Osteocyte (in vitro differentiated cells): ENCODE measurements at places on chromosomes 5 and 9. TPM values are rescaled to one million over a fixed set of nuclear protein-coding genes. Genes with fewer than 3 reads are reported as not detected.

Gene ZNF300
- 7.7 and 8.7 TPM in 2 replicates for total RNA-seq

Gene OCLN
- 4.4 and 4.5 TPM in 2 replicates for total RNA-seq

Gene PDE6A
- total RNA-seq = not detected in 2 replicates

Gene ZFP2
- 1.2 and 1.7 TPM in 2 replicates for total RNA-seq

Gene ARHGEF37
- 8.9 and 10.5 TPM in 2 replicates for total RNA-seq

DNA sequence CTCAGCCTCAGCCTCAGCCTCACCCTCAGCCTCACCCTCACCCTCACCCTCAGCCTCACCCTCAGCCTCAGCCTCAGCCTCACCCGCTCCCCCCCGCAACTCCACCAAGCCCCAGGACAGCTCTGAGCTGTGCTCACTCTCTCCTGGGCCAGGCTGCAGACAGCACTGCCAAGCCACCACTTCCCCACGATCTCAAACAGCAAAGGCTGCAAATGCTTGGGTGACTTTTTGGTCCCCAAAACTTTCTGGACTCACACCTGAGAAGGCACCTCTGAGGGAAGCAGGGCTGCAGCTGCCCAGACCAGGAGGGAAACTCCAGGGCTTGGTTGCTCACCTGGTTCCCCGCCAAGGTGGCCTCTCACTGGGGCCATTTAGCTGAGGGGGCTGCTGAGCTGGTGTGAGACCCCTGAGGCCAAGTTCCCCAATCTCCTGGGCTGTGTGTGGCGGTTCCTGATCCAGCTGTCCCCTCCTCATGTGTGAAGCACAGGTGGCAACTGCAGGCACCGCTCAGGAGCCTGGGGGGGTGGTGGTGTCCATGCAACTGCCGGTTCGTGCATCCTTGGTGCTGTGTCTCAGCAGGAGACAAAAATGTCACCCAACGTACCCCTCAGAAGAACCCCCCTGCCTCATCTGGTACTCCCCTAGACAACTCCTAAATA lies 17.8 kb downstream of the MRPL36 start:
- no peak for DNase-seq

GRCh38 chr5:158055111-158055501 lies 196.2 kb upstream of the CLINT1 start:
- DNase-seq = no peak

- no peak for DNase-seq
These were observed 354.9 kb downstream of the DIRAS2 start for GRCh38 chr9:90287567-90288274.

DNA sequence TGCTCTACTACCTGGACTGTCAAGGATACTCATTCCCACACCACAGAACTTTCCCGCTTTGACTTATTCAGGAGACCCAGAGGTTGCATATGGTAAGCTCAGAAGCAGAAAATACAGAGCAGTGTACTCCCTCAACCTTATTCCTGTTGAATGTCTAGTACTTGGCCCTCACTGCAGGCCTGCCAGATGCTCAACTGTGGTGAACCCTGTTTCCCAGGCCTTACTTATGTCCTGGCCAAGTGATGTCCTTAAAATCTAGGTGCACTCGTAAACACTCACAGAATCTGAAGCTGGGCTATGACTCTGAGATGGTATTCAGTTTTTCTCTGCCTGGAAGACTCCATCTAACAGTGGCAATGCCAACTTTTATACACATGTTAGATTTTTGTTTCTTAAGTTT lies 21.0 kb downstream of the DIAPH1 start:
- no peak for DNase-seq

DNA sequence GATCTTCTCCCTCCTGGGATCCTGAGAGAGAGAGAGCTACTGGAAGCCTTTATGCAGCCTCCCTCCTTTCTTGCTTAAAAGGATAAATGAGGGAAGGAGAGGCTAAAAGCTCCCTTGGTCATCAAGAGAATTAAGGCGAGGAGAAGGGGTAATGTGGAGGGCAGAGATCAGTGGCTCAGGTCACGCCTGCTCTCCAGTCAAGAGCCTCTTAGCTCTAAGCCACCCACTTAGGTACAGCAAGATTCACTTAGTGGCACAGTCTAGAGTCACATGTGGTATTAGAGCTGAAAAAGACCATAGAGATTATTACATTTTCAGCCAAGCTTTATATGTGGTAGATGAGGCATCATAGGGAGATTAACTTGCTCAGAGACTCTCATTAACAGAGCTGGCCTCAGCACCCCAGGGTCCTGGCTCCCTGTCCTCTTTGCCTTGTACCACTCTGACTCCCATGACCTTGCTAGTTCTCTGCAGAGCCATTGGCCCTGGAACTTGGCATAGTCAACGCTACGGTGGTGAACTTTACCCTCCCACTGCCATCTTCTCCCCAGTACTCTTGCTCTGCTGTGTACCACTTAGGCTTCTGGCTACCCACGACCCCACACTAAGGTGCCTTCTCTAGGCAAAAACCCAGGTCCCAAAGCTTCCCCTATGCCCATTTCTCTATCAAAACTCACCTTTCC lies 37.6 kb downstream of the MFAP3 start:
- DNase-seq = no peak

- no peak for DNase-seq
These were observed 24.1 kb downstream of the RANBP3L start for GRCh38 chr5:36277521-36278176.

DNA sequence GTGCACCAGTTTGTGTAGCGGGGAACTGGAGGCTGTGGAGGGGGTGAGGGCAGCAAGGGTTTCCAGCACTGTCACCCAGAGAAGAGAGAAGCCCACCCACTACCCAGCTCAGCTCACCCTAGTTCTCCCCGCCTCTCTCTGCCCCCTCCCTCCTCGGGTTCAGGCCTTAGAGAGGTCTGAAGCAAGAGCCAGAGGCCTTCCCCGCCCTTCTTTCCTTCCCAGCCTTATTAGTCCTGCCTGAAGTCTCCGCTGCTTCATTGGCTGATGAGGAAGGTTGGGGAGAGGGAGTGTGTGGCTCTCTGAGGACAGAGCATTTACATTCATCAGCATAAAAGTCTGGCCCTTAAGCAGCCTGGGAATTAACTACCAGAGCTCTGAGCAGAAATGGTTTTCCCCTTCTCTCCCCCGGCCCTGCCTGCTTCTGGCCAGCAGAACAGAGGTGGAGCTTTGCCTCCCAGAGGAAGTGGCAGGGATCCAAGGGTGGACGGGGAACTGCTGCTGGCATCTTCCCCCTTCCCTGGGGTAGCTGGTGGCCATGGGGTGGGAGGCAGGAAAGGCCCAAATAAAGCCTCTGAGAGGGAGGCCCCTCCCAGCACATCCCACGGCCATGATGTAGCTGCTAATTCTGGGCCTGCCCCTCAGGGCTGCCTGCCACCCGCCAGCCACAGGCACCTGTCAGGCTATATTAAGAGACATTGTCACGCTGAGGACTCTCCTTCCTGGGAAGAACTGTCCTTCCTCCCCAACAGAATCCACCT lies 4.1 kb downstream of the DNAJB5 start:
- no peak for DNase-seq

- DNase-seq = no peak
These were observed 195.2 kb upstream of the TUT7 start for GRCh38 chr9:86549401-86549811.

DNA sequence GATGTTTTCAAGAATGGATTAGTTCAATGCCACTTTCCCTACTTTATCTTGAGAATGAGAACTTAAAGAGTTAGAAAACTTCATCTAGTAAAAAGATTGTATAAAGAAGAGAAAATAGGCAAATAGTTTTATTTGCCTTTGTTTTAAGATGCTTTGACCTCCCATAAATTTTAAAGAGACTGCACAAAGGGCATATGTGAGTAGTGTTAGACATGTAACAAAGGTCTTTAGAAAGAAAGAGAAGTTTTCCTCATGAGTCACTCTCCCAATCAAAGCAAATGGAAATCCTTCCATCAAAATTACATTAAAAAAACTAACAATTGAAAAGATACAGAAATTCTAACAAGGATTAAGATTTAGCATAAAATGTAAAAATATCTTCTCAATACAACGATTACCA lies 381.8 kb upstream of the KIF2A start:
- no peak for DNase-seq

DNA sequence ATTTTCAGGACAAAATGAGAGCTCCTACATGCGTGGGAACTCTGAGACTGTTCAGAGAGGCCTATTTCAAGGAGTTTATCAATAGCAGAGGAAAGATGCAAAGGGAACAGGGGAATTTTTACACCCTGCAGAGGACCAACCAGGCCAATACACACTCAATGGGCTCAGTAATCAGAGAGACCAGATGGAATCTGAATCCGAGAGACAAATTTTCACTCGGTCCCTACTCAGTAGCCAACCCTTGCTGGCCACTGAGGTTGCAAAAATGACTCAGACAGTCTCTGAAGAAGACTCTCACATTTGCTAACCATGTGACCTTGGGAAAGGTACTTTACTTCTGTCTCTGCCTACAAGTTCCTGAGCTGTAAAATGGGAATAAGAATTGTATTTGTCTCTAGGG lies 479.4 kb downstream of the CDK5RAP2 start:
- no peak for DNase-seq

DNA sequence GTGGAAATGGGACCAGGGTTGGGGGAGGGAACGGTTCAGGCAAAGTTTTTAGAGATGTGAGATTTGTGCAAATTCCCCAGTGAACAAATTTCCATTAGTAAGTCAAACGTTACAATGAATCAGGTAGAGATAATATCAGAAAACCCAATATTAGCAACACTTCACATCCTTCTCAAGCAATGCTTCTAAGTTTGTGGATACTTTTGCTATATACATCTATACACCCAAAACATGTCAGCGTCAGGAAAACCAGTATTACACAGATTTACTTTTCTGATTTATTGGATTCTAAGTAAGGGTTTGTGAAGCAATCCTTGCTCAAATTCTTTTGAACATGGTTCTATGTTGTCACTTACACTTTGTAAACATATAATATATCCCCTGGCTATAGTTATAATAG lies 6.5 kb downstream of the ALDH1A1 start:
- no peak for DNase-seq

DNA sequence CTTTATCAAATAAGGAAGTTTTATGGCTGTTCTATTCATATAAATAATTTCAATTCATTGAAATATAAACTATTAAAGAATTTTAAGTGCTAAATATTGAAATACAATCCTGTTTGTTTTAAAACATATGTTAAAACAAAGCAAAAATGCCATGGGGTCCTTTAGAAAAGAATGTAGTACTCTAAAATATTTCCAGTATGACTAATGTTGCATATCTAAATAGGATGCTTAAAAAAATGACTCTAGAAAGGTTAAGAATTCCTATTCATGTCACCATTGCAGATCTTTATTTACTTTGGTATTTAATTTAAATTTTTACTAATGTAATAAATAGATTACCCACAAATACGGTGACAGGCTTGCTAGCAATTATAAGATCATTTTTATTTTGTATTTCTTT lies 132.3 kb downstream of the ZNF608 start:
- DNase-seq = no peak

DNA sequence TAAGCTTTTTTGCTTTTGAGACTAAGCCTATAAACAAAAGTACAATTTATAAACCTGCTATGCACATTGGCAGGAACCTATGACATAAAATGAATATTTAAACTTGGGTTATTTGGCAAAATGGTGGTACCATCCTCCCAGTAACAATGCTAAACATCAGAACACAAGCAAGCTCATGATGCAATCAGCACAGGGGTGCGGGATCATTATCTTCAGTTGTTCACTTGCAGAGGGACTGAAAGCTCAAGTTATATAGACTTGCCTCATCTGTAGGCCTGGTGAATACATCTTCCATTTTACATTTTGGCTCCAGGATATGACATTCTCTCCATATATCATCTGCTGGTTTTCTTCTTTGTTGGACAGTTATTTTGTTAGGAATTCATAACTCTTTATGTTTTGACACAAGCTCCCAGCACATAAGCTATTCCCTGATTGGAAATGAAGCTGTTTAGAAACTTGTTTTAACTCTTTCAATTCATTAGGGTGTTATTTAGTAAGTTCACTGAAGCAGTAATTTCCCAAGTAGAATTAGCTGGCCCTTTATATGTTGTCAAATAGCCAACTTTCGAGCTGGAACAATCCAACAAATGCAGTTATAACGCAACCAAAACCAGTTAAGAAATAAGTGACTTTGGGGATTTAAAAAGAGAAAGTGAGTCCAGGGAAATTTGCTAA lies 124.7 kb upstream of the LIFR start:
- no peak for DNase-seq

DNA sequence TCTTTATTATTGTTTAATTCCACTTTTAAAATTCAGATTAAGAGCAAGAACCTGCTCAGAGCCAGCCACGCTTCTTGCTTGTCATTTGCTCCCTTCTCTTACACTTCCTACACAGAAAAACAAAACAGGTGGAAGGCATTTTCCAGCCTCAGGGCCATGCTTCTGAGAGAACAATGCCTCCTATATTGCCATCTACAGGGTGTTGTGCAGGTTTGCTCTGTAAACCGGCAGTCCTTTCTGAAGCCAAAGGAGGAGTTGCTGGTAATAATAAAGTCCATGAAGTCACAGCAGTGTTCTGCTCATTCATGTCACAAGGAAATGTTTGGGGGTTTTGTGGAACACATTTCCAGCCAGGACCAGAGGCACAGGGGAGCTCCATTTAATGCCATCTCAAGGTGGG lies 16.1 kb upstream of the PRLR start:
- no peak for DNase-seq

GRCh38 chr9:130138171-130138653 lies 34.0 kb upstream of the NCS1 start:
- no peak for DNase-seq

DNA sequence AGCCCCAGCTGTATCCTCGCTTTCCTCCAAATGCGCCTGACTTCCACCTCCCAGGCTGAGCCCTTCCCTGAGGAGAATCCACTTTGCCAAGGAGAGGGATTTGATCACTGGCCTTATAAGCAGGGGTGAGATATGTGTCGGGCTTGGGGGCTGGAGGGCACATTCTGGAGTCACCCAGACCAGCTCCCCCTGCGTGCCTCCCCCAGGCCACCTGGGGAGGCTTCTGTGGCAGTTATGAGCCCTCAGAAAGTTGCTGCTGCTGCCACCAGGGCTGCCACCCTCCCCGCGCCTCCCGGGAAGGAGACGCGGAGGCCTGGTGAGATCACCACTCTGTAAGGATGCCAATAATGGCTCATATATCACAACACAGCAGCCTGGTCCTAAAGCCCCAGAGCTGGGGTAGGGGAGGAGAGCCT lies 211.5 kb downstream of the PAPPA start:
- DNase-seq = no peak

DNA sequence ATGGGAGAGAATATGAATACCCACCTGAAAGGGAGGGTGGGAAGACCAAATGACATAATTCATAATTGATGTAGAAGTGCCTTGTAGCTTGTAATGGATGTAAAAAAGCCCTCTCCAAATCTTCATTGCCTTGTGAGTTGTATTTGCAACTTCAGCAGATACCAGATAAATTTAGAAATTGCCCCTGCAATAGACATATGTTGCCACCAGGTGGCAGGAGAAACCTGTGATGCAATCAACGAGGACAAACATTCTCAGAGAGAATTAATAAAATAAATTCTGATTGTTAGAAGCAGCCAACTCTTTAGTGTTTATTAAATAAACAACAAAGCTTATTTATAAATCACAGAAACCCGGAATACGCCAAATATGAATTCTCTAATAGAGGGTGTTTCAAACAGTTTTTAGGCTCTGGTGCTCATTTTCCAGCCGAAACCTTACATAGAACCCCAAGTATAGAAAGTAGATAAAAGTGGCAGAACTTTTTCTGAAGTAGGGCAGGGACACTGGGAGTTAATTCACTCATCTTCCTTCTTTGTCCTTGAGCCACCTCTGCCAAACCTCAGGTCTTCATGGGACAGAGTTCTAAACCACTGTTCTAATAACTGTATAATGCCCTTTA lies 147.8 kb downstream of the TMEM38B start:
- DNase-seq = no peak
